Body of pancreas (tissue), 4 donors: ENCODE measurements at places on chromosomes 13 and 19.

DNA sequence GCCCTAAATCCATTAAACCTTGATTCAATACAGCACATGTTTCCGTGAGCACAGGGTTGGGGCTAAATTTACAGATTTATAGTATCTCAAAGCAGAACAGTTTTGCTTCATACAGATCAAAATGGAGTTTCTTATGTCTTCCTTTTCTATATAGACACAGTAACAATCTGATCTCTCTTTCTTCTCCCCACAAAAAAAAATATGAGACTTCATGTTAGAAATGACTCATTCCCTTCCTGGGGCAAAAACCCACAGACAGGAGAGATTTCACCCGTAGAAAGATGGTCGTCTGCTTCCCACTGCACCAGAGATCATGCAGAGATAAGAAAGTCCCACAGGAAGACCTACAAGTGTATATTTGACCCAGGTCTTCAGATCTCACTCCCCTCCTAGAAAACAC lies 7.7 kb upstream of the ZNF611 start:
- DNase-seq = no peak

- no peak for DNase-seq
Observed at GRCh38 chr13:98189841-98190505, 12.9 kb upstream of the RNF113B start.

DNA sequence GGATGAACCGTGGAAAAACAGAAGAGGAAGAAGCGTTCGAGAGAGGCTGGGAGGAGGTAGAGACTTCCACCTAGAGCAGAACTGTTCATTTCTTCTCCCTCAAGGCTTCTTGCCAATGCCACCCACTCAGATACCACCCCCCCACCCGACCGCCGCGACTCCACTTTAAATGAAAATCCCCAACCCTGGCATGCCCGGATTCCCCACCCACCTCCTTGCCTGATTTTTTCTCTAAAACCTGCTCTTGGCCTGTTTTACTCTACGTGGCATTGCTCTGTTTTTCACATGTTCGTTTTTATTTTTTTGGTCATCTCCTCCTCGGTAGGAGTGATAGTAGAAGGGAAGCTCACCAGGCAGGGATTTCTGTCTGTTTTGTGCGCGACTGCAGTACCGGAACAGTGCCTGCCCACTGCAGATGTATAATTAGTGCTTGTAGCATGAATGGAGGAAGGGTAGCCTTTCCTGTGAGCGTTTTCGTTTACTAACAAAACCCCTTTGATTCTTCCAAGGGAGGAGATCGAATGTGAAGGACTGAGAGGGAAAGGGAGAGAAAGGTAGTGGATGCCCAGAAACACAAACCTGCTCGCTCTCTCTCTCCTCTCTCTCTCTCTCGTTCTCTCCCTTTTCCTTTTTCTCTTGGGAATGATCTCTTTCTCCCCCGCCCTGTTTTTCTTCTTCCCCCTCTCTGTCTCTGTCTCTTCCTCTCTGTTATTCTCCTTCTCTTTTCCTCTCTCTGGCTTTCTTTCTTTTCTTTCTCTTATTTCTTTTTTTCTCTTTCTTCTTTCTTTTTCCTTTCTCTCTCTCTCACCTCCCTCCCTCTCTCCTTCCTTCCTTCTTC lies 2.2 kb downstream of the CD70 start:
- DNase-seq = no peak

DNA sequence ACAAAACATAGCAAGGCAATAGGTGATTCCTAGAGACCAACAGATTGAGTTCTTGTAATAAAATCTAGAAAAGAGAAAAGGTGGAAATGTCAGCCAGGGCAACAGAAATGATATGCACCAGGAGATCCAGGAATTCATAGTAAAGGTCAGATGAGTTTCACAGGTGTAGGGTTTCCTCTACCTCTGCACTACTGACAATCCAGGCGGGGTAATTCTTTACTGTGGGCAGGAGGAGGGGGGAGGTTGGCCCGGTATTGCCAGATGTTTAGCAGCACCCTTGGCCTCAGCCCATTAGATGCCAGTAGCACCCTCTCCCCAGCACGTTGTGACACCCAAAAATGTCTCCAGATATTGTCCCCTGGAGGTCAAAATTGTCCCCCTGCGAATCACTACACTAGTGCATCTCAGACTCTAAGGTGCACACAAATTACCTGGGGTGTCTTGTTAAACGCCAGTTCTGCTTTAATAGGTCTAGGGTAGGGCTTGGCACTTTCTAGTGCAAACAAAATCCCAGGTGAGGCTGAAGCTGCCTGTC lies 3.5 kb upstream of the UBAC2 start:
- DNase-seq = no peak

DNA sequence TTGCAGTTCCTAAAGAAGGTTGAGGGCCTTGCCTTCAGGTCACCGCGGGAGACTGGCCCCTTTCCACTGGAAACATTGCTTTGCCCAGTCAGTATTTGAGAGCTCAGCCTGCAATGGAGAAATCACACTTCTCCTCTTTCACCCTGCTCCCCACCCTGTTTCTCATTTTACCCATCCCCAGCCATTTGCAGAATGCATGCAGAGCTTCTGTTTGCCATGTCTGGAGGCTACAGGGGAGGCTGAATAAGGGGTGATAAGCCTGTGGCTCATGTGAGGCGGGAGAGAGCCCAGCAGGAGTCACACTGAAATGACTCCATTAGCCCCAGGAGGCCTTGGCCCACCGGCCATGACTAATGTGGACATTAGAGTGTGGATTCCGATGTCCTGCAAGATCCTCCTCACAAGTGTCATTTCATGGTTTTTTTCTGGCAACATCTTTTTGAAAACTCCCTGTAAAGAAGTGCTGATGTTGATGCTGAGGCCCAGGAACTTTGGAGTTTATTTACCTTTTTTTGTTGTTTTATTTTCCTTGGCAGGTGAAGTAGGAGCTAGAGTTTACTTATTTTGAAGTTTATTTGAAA lies 6.3 kb downstream of the SPINT2 start:
- DNase-seq = no peak
